Neural crest cell (in vitro differentiated cells): ENCODE measurements at places on chromosomes 1 and 21. TPM values are rescaled to one million over a fixed set of nuclear protein-coding genes. Genes with fewer than 3 reads are reported as not detected.

DNA sequence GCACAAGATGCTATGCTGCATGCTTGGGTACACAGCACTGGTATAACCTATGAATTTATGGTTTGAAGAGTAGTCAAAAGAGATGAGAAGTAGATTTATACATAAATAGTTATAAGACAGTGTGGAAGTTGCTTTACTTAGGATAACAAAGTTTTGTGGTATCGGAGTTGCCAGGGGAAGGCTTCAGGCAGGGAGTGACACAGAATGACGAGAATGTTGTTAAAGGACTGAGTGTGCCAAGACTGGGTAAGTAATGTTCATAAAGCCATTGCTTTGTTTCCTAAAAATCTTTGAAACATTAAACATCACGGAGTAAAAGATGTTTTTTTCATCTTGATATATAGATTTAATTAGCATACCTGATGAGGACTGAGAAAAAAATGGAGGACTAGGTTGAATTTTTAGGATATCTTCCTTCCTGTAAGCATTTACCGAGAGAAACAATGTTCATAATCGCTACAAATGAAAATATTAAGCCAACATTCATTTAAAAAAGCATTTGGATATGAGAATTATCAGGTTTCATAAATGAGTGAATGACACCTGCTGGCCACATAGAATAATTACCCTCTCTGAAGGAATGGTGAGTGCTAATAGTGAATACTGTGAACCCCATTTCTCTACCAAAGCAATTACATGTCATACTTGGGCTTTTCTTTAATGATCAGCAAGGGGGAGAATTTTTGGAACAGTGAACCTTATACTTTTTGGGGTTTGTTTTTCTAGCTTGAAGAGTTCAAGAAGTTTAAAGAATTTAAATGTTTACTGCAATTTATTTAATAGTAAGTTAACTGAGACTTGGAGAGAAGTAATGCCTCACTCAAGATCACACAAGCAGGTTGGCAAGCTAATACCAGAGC lies 28.4 kb downstream of the EXTL2 start:
- no peak for DNase-seq
- H3K4me3 ChIP-seq, result no peak overlapping the region
- no peak overlapping the region for H3K27ac ChIP-seq

The FMO3 gene
- not detected in 2 replicates for total RNA-seq

The CYP4X1 gene
- total RNA-seq, result 0.36 and 0.42 TPM in 2 replicates

GRCh38 chr21:31184459-31184858 lies 146.2 kb upstream of the KRTAP19-8 start:
- DNase-seq, result no peak
- no peaks in the 10 kb centered on the region for H3K27me3 ChIP-seq
- no peak overlapping the region for H3K4me3 ChIP-seq
- no peak overlapping the region for H3K27ac ChIP-seq
- H3K36me3 ChIP-seq, result peaks cover 2% of the 10 kb centered on the region

DNA sequence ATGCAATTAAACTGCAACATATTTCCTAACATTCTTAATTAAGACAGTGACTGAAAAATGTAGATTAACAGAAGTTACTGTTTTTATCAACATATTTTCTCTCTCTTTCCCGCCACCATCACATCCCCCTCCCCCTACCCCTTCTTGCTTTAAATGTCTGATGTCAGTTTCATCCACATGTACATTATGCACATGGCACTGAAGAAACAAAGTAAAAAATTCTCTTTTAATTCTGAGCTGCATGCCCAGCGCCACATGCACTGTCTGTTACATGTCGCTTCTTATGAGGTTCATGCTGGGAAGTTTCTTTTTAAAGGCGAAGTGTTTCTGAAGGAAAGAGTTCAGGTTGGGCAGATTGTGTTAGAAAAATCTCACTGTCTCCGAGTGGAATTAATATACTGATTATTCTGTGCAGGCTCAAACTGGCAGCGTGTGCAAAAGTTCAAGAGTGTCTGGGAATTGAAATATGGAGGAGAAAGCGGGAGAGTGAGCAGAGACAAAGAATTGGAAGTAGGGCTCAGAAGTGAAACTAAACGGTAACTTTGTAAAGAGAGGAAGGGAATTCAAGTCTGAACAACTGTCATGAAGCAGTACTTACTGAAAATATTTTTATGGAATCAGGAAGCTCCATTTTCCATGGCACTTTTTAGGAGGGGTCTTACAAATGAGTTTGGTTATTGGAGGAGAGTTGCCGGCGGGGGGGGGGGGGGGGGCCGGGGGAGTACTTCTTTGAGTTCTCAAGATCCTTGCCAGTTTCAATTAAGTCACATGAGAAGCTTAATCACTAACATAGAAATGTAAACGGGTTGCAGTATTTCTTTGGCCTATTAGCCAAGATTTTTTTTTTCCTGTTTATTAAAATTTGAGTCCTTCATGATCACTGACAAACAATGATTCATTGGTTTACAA lies 217.6 kb downstream of the SDCCAG8 start:
- peaks cover 2% of the 10 kb centered on the region for H3K27me3 ChIP-seq
- peaks cover 68% of the 10 kb centered on the region for H3K4me1 ChIP-seq
- no peak for DNase-seq
- peak overlapping the region; percentile 13 for H3K4me3 ChIP-seq
- H3K36me3 ChIP-seq, result peaks cover 6% of the 10 kb centered on the region

GRCh38 chr1:214581785-214582184 lies 21.2 kb upstream of the CENPF start:
- no peaks in the 10 kb centered on the region for H3K36me3 ChIP-seq
- no peaks in the 10 kb centered on the region for H3K27me3 ChIP-seq
- DNase-seq, result no peak
- no peak overlapping the region for H3K4me3 ChIP-seq

- H3K27me3 ChIP-seq, result no peaks in the 10 kb centered on the region
- no peak overlapping the region for H3K4me3 ChIP-seq
- no peak for DNase-seq
- H3K36me3 ChIP-seq, result peaks cover 47% of the 10 kb centered on the region
- no peaks in the 10 kb centered on the region for H3K4me1 ChIP-seq
Observed at GRCh38 chr1:117106478-117106877, 15.1 kb downstream of the TRIM45 start.
